Umbilical cord (tissue), 2 donors: ENCODE measurements at places on chromosomes 16 and 17. TPM values are rescaled to one million over a fixed set of nuclear protein-coding genes. Genes with fewer than 3 reads are reported as not detected.

The FAM171A2 gene
- total RNA-seq = 16.4 TPM

The HS3ST2 gene
- total RNA-seq = 0.48 TPM

The C16orf54 gene
- total RNA-seq = 0.72 TPM

The FBXO31 gene
- 33.0 TPM for total RNA-seq

The GAA gene
- 29.9 TPM for total RNA-seq

The HAS3 gene
- 10.4 TPM for total RNA-seq

The CCL7 gene
- 2.6 TPM for total RNA-seq

DNA sequence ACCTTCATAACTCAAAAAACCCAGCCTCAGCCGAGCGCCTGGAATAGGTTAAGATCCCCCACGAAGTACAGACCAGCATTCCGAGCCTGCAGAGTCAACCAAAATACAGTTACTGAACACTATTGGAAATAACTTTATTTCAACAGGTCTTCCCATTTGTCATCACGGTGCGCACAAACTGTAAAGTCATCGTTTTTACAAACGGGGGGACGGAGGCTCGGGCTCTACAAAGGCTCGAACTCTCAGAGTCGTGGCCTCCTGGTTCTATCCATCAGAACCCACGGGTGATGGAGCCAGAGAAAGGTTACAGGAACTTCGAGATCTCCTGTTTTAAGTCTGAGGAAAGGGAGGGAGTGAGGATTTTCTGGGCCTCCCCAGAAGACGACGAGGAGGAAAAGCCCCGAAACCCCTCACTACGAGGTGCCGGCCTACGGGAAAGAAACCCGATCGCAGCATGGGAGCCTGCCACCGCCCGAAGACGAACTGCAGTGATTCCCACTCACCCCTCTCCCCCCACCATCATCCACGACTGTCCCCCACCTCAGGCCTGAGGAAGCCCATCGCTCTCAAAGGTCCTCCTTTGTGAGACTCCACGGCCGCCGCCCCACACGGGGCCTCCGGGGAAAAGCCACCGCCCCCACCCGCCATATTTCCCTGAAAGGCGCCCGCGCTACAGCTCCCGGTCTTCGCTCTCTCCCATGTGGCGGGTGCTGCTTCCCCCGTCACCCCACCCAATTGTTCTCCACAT is 917 bp downstream of the YWHAE start:
- DNase-seq = peak; percentile 39

GRCh38 chr16:75506574-75506973 is 11.3 kb upstream of the CHST6 start:
- DNase-seq = no peak

DNA sequence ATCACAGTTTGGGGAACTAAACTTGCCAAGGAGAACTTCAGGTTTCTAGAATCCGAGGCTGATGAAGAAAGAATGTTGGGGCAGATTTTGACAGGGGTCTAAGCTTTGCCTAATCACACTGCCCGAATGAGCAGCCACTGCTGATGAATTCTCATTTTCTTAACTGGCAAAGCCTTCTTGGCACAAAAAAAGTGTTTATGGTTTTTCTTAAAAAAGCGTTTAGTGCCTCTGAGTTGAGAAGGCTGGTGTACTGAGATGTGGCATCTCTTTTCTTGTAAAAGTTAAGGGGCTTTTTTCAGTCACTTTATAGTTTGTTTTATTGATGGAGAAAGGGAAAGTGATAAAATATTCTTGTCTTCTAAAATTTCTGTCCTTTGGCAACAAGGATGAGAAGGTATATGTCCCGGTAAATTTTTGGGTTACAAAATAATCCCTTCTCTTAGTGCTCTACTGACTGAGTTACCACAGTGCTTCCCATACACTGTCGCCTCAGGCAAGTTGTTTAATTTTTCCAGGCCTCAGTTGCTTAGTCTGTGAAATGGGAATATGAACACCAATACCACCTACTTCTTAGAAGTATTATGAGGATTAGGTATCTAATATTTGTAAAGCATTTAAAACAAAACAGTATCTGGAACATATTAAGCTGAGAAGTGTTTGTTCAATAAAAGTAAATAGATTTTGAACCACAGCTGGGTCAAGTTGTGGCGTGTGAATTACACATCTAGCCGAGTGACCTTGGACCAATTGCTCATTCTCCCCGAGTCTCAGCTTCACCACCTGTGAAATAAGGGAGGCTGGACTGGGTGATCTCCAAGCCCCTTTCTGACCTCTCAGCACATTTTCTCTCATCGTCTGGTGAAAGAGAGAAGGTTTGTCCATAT is 320.8 kb downstream of the HAPSTR1 start:
- DNase-seq = no peak

DNA sequence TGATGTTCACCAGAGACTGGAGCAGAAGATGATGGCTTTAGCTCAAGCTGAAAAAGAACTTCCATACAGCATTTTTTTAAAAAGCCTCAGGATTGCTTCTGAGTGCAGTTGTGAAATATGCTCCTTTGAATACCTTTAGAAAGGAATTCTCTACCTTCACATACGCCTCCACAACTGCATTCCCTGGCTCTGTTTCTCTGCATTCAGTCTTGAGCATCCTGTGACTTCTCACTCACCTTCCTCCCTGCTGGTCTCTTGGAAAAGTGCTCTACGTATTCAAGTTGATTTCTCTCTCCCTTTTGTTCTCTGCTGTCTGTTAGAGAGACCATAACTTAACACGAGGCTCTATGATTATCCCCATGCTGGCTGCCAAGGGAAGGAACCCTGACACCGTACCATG is 34.5 kb downstream of the HS3ST2 start:
- no peak for DNase-seq

DNA sequence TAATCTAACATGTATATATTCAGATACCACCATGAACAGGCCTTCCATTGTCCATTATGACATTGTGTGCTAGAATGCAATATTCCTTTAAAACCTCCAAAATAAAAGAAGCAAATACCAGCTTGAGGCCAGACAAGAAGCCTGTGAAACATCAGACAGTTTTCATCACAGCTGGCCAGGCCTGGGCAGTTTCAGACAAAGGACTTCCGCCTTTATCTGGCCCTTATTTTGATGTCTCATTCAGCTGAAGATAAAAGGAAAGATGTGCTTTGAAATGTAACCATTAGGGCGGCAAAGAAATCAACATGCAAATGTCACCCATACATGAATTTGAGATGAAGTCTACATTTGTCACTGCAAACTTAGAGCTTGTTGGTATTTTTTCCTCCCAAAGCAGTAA is 737.5 kb downstream of the KCNJ2 start:
- DNase-seq = peak; percentile 65

DNA sequence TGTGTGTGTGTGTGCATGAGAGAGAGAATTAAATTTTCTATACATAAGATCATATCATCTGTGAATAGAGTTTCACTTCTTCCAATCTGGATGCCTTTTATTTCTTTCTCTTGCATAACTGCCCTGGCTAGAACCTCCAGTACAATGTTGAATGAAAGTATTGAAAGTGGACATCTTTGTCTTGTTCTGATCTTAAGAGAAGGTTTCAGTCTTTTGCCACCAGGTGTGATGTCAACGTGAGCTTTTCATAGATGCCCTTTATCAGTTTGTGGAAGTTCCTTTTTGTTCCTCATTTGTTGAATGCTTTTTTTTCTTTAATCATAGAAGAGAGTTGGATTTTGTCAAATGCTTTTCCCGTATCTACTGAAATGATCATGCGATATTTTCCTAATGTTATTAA is 63.3 kb downstream of the RNF213 start:
- DNase-seq = no peak

DNA sequence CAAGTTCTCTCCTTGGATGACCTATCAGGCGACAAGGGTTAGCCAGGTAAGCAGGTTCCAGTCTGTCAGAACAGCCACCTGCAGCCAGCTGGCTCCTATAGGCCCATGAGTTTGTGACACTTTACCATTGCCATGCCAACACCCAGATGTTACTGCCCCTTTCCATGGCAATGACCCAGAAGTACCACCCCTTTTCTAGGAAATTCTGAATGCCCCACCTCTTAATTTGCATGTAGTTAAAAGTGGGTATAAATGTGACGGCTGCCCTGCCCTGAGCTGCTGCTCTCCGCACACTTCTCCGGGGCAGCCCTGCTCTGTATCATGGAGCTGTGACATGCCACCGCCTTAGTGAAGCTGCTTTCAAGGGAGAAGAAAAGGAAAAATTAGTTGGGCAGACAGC is 10.0 kb upstream of the SECTM1 start:
- DNase-seq = no peak

DNA sequence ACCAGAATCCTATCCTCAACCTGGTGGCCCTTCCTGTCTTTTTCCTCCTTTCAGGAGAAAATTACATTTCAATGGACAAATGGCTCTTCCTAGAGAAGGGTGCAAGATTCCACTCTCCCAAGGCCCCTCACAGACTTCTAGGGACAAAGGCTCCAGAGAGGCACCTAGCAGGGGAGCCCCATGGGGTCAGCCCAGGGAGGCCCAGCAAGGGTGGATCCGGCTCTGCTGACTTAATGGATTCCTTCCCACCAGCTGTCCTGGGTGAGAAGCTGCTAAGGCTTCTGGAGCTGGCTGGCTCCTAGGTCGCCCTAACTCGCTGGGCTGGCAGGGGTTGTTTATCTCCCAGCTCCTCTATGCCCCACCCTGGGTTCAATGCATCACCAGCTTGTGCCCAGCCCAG is 152.4 kb downstream of the ZNF423 start:
- DNase-seq = peak; percentile 26

- peak; percentile 78 for DNase-seq
Observed at GRCh38 chr17:77254951-77255825, 114.4 kb downstream of the SEC14L1 start.

GRCh38 chr17:12902046-12902445 is 112.7 kb downstream of the ARHGAP44 start:
- no peak for DNase-seq

DNA sequence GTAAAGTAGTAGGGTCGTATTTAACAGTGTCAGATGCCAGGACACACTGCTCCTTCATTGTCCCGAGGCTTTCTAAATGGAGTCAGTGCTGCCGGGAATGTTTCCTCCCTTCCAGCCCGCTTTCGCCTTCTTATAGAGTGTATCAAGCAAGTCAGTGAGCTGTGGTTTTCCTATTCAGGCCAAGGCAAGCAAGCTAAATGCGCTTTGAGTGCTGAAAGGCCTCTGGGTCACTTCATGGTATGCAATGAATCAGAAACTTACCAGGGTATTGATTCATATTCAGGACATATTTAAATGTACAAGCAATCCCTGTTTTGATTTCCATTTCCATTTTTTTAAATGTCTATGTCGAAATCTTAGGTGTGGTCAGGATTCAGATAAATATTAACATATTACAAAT is 327.9 kb upstream of the SOX9 start:
- no peak for DNase-seq

GRCh38 chr17:14701886-14702285 is 401.0 kb downstream of the HS3ST3B1 start:
- no peak for DNase-seq

DNA sequence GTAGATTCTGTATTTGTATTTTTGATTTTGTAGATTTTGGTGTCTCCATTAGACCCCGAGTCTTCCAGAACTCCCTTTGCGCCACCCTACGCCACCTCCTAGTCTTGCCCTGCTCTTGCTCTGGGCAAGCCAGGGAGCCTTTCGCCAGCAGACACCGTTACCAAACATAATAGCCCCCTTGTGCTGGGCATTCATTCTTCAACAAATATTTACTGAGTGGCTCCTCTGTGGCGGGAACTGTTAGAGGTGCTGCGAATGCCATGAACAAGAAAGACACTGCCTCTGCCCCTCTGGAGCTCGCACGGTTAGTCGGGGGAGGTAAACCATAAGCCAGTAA is 841 bp upstream of the GPT2 start:
- no peak for DNase-seq

DNA sequence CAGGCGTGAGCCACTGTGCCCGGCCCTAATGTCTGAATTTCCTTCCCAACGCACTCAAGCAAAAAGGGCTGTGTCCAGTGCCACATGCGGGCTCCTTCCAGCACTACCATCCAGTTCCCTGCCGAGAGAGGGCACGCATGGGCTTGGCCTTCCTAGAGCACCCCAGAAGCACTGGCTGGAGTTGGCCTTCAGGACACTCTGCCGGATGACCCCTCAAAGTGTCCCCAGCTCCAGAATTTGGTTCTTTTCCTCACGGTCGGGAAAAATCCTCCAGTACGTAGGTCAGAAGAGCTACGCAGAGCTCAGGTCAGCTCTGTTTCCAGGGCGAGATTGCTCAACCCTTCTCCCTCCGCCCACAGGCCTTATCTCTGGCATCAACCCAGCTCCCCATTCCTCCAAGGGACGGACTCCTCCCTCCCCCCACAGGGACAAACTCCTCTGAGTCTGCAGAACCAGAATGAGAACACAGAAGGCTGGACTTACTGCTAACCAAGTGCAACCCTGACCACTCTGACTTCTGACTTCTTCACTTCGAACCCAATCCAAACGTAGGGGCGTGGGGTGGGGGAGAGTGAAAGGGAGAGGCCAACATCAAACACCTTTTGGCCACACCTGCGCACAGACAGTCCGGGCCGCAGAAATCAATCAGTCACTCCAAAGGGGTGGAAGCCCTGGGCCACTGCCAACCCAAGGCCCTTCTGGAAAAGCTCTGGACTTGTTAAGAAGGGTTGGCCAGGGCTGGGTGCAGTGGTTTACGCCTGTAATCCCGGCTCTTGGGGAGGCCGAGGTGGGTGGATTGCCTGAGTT is 3.6 kb downstream of the CDC42EP4 start:
- peak; percentile 97 for DNase-seq

DNA sequence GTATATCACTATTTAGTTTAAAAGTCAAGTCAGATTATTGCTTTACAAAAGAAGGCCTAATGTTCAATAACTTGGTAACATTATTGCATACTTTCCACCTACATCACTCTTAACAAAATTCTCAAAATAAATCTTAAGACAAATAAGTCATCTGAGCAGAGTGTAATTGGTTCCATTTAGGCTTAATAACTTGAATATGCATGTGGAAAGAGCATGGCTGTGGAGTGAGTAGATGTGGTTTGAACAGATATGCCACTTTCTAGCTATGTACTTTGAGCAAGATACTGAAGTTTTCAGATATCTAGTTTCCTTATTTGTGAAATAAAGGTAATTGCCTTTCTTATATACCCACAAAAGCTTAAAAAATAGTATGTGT is 6.7 kb upstream of the EVI2A start:
- no peak for DNase-seq

DNA sequence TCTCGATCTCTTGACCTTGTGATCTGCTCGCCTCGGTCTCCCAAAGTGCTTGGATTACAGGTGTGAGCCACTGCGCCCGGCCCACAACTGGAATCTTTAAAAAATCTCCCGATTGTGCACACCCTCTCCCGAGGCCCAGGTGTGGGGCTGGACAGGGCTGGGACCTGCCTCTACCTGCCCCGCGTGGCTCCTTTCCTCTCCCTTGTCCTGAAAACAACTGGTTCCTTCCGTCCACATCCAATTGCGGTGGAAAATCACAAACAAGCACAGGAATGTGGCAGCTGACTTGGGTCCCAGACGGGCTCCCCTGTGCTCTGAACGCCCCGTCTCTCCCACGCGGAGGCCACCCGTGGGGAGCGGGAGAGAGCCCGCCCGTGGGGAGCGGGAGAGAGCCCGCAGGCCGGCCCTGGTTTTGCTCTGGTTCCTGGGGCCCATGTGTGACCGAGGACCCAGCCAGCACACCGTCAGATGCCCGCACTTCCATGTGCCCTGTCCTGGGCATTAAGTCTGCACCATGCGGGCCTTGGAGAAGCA is 3.0 kb upstream of the TMEM204 start:
- no peak for DNase-seq
